ENCODE measurements at places on chromosomes 12 and 14. TPM values are rescaled to one million over a fixed set of nuclear protein-coding genes. Genes with fewer than 3 reads are reported as not detected.

The TSPAN19 gene
- not detected for total RNA-seq

- H3K4me1 ChIP-seq: peaks cover 30% of the 10 kb centered on the region
- no peak for DNase-seq
- no peaks in the 10 kb centered on the region for H3K36me3 ChIP-seq
- no peak overlapping the region for H3K4me3 ChIP-seq
Measured at GRCh38 chr12:21675096-21675495, 17.5 kb upstream of the LDHB start.

DNA sequence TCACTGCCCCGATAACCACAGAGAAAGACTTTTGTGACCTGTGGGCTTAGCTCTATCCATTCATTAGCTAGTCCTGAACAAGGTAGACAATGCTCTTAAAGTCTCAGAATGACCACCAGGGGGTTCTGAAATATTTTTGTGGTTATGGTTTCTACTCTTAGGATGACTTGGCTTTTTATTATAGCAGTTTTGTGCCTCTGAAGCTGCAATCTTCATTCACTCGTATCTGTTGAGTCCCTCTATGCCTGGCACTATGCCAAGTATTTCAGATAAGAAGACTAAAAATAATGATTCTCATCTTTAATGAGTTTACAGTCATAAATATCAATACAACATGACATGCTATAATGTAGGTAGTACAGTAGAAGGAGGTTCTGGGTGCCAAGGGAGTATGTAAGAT is 130.8 kb upstream of the TRHDE start:
- no peaks in the 10 kb centered on the region for H3K4me1 ChIP-seq
- no peak for DNase-seq
- no peak overlapping the region for H3K4me3 ChIP-seq
- H3K27me3 ChIP-seq: no peaks in the 10 kb centered on the region
- H3K36me3 ChIP-seq: no peaks in the 10 kb centered on the region

DNA sequence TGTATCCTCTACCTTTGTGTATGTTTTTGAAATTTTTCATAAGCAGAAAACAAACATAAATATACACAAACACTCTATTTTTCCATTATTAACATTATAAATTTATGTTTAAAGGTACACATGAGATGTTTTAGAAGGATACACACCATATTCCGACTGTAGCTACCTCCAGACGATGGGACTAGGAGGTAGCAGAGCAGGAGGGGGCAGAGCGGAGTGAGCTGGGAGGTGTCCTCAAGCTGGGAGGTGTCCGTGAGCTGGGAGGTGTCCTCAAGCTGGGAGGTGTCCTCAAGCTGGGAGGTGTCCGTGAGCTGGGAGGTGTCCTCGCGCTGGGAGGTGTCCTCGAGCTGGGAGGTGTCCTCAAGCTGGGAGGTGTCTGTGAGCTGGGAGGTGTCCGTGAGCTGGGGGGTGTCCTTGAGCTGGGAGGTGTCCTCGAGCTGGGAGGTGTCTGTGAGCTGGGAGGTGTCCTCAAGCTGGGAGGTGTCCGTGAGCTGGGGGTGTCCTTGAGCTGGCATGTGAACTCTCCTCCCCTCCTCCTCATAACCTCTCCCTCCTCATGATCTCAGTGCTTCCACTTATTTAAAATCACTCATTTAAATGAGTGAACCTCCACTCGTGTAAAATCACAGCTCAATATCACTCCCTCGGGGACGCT is 346.9 kb upstream of the SFSWAP start:
- peaks cover 8% of the 10 kb centered on the region for H3K27me3 ChIP-seq
- DNase-seq: no peak
- no peak overlapping the region for H3K4me3 ChIP-seq
- H3K36me3 ChIP-seq: no peaks in the 10 kb centered on the region
- no peak overlapping the region for H3K27ac ChIP-seq

DNA sequence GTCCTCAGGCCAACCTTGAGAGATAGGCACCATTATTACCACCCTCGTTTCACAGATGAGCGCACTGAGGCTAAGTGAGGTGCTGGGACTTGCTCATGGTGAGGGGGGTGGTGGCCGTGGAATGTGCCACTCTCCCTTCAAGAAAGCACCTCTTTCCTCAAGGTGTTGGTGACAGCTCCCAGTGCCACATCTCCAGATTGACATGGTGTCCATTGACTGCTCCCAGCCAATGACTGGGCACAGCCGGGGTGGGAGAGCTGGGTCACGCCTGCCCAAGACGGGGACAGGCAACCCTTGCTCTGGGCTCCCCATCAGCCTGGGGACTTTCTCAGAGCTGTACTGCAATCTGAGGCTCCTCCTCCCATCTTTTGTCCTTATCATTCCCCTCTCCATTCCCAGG is 21.0 kb upstream of the MYL2 start:
- H3K4me1 ChIP-seq: peaks cover 6% of the 10 kb centered on the region
- peaks cover 17% of the 10 kb centered on the region for H3K27me3 ChIP-seq
- H3K27ac ChIP-seq: no peak overlapping the region

The SLC4A8 gene
- total RNA-seq: 6.1 TPM

The CMAS gene
- 34.4 TPM for total RNA-seq

The TSHR gene
- 0.39 TPM for total RNA-seq

DNA sequence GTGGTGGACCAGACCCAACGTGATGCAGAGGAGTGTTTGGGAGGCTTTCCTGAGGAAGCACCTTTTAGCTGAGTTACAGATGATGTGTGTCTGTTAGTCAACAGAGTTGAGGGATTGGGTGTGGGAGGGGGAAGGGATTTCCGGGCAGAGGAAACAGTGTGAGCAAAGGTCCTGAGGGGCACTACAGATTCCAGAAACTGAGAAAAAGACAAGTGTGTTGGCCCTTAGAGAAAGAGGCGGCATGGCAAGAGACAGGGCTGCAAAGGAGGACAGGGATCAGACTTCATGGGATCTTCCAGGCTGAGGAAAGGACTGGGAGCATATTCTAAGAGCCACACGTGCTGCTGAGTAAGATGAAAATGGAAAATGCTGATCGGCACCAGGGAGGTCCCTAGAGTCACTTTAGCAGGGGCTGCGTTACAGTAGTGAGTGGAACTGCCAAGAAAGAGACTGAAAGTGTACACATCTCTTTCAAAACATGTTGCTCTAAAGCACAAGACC is 9.4 kb upstream of the RPS6KL1 start:
- H3K36me3 ChIP-seq: no peaks in the 10 kb centered on the region
- peaks cover 28% of the 10 kb centered on the region for H3K27me3 ChIP-seq
- DNase-seq: no peak
- no peak overlapping the region for H3K4me3 ChIP-seq

GRCh38 chr12:48910196-48910595 is 15.1 kb downstream of the FKBP11 start:
- peaks cover 2% of the 10 kb centered on the region for H3K27me3 ChIP-seq
- no peaks in the 10 kb centered on the region for H3K4me1 ChIP-seq
- no peak overlapping the region for H3K27ac ChIP-seq
- no peak for DNase-seq
- no peaks in the 10 kb centered on the region for H3K36me3 ChIP-seq
- H3K4me3 ChIP-seq: no peak overlapping the region

DNA sequence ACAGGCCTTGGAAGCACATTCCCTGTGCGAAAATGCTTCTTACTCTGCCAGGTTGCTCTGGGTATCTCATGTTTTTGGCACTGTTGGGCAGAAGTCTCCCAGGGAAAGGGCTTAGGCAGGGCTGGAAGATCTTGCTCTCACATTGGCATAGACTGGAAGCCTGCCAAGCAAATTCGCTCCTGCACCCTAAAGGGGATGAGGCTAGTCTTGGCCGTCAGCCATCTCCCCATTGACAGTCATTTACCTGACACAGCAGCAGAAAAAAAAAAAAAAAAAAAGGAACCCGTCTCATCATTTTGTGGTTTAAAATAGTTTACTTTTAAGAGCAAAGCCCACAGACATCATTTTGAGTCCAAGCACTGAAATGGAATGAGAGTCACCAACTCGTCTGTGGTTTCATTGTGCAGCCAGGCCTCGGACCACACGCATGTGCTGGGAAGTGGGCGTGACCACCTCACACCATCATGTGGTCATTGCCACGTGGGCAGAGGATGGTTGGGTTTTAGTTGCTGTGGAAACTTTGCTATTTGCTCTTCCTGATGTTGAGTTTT is 84.8 kb downstream of the NRXN3 start:
- no peak overlapping the region for H3K4me3 ChIP-seq
- no peak for DNase-seq
- peaks cover 4% of the 10 kb centered on the region for H3K4me1 ChIP-seq
- no peak overlapping the region for H3K27ac ChIP-seq
- H3K27me3 ChIP-seq: no peaks in the 10 kb centered on the region

The TMEM132D gene
- not detected for total RNA-seq

- no peak overlapping the region for H3K4me3 ChIP-seq
- H3K36me3 ChIP-seq: peaks cover 13% of the 10 kb centered on the region
- H3K4me1 ChIP-seq: peaks cover 14% of the 10 kb centered on the region
- DNase-seq: no peak
- H3K27me3 ChIP-seq: no peaks in the 10 kb centered on the region
Measured at GRCh38 chr12:46160101-46160980, 108.5 kb downstream of the SLC38A1 start.

The CLEC1A gene
- not detected for total RNA-seq
